ENCODE measurements at places on chromosomes 16 and 17.

DNA sequence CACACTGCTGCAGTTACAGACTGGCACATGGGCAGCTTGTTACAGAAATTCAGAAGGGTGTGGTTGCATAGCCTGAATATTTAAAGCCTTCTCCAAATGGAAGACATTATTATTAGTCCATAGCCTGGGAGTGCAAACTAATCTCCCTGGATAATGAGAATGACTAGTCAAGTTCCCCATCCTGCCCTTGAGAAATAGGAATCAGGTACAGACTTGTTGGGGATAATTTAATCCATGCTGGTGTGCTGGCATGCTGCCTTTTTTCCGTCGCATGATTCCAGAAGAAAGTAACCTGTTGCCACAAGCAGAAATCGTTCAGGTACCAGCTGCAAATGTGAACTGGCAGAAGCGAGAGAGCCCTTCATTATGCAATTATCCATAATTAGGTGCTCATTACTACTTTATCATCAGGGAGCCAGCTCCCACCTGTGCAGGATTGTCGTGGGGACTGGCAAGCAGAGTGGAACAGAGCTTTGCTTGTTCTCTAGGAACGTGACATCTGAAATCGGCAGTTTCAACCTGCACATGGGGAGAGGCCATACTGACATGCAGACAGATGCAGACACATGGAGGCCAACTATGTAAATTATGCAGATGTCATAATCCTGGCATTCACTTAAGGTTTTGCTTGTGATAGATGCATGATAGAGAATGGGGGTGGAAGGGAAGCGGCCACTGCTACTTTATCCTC, 419.4 kb downstream of the PMP22 start:
- no peak overlapping the region for H3K4me3 ChIP-seq
- no peaks in the 10 kb centered on the region for H3K27me3 ChIP-seq
- no peak overlapping the region for H3K27ac ChIP-seq
- H3K4me1 ChIP-seq, result no peaks in the 10 kb centered on the region
- H3K36me3 ChIP-seq, result no peaks in the 10 kb centered on the region

GRCh38 chr16:81634380-81635062, 144.6 kb upstream of the PLCG2 start:
- peaks cover 28% of the 10 kb centered on the region for H3K4me1 ChIP-seq
- H3K4me3 ChIP-seq, result no peak overlapping the region
- H3K27me3 ChIP-seq, result no peaks in the 10 kb centered on the region
- no peaks in the 10 kb centered on the region for H3K36me3 ChIP-seq
- DNase-seq, result peak; percentile 65

DNA sequence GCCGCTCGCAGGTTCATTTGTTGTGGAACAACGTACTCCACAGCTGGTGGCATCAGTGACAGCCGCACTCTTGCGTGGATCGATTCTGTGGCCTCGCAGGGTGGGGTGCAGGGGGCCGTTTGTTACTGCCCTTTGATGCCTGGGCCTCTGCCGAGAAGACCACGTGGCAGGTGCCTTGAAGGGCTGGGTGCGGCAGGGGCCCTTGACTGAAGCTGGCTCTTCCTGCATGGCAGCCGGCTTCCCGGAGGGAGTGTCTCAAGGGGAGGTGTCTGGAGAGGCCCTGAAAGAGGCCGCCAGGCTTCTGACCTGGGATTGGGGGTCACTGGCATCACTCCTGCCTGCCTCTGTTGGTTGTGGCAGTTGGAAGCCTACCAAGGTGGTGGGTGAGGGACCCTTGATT, 43.8 kb downstream of the TBCD start:
- DNase-seq, result no peak
- no peak overlapping the region for H3K27ac ChIP-seq
- no peak overlapping the region for H3K4me3 ChIP-seq
- no peaks in the 10 kb centered on the region for H3K27me3 ChIP-seq
- H3K4me1 ChIP-seq, result peaks cover 8% of the 10 kb centered on the region

DNA sequence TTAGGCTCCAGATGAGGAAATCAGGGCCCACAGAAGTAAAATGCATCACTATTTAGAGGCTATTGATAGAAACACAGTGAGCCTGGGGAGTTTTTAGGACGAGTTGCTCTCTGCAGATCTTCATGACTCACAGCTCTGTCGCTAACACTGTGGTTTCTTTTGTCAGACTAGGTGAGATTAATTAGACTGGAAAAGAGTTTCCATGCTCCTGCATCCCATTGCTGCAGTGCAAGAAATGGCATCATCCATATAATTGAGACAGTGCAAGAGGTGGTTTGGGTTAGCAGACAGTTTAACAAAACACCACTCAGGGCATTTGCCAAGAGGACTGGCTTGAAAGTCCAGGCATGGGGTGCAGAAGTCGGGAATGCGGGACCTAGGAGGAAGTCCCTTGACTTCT, 198.8 kb upstream of the CACNG5 start:
- no peaks in the 10 kb centered on the region for H3K36me3 ChIP-seq
- DNase-seq, result peak; percentile 98
- H3K4me1 ChIP-seq, result peaks cover 33% of the 10 kb centered on the region
- H3K27me3 ChIP-seq, result no peaks in the 10 kb centered on the region
- no peak overlapping the region for H3K4me3 ChIP-seq
- no peak overlapping the region for H3K27ac ChIP-seq

- peaks cover 35% of the 10 kb centered on the region for H3K4me1 ChIP-seq
- DNase-seq, result no peak
- no peak overlapping the region for H3K4me3 ChIP-seq
- no peaks in the 10 kb centered on the region for H3K36me3 ChIP-seq
Observed at GRCh38 chr17:29141514-29141876, 38.7 kb downstream of the MYO18A start.

GRCh38 chr17:10648956-10649355, 8.2 kb downstream of the MYH3 start:
- no peak overlapping the region for H3K27ac ChIP-seq
- H3K4me3 ChIP-seq, result no peak overlapping the region
- no peaks in the 10 kb centered on the region for H3K36me3 ChIP-seq
- no peaks in the 10 kb centered on the region for H3K4me1 ChIP-seq
- peak; percentile 49 for DNase-seq

- no peaks in the 10 kb centered on the region for H3K27me3 ChIP-seq
- no peak for DNase-seq
- no peak overlapping the region for H3K27ac ChIP-seq
- no peaks in the 10 kb centered on the region for H3K36me3 ChIP-seq
Observed at GRCh38 chr17:74147056-74147835, 56.2 kb upstream of the RPL38 start.

- no peaks in the 10 kb centered on the region for H3K36me3 ChIP-seq
- H3K27ac ChIP-seq, result no peak overlapping the region
- H3K27me3 ChIP-seq, result peaks cover 16% of the 10 kb centered on the region
- H3K4me3 ChIP-seq, result no peak overlapping the region
- DNase-seq, result peak; percentile 5
- no peaks in the 10 kb centered on the region for H3K4me1 ChIP-seq
Observed at GRCh38 chr17:80187515-80187941, 17.7 kb downstream of the CARD14 start.

- peak overlapping the region; percentile 85 for H3K27ac ChIP-seq
- no peaks in the 10 kb centered on the region for H3K36me3 ChIP-seq
- H3K4me3 ChIP-seq, result peak overlapping the region; percentile 91
- H3K27me3 ChIP-seq, result no peaks in the 10 kb centered on the region
- peak; percentile 37 for DNase-seq
Observed at GRCh38 chr16:84115919-84116719, 623 bp downstream of the MBTPS1 start.

DNA sequence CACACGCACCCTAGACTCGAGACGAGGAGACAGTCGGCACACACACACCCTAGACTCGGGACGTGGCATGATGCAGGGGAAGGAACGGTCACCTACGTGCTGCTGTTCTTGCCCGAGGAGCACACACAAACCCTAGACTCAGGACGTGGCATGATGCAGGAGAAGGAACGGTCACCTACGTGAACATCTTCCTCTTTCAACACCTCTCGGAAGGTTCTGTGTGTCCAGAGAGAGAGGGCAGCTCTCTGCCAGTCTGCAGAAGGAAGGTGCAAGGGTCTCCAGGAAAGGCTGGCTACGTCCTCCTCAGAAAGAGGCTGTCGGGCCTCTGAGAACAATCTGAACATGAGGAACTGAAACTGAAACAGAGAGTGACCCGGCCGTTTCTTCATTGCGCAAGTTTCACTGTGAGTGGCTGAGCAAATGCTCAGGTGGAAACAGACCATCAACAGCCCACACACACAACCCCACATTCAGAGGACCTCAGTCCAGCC, 43.4 kb downstream of the ZNF276 start:
- no peaks in the 10 kb centered on the region for H3K27me3 ChIP-seq
- H3K4me1 ChIP-seq, result no peaks in the 10 kb centered on the region

- H3K27me3 ChIP-seq, result no peaks in the 10 kb centered on the region
- no peak overlapping the region for H3K4me3 ChIP-seq
- DNase-seq, result peak; percentile 41
Observed at GRCh38 chr16:48246066-48246465, 1.3 kb downstream of the ABCC11 start.

- H3K27ac ChIP-seq, result no peak overlapping the region
- H3K27me3 ChIP-seq, result peaks cover 8% of the 10 kb centered on the region
- H3K4me1 ChIP-seq, result peaks cover 5% of the 10 kb centered on the region
- no peak for DNase-seq
- H3K4me3 ChIP-seq, result no peak overlapping the region
Observed at GRCh38 chr16:27383556-27384243, 18.3 kb upstream of the IL21R start.

DNA sequence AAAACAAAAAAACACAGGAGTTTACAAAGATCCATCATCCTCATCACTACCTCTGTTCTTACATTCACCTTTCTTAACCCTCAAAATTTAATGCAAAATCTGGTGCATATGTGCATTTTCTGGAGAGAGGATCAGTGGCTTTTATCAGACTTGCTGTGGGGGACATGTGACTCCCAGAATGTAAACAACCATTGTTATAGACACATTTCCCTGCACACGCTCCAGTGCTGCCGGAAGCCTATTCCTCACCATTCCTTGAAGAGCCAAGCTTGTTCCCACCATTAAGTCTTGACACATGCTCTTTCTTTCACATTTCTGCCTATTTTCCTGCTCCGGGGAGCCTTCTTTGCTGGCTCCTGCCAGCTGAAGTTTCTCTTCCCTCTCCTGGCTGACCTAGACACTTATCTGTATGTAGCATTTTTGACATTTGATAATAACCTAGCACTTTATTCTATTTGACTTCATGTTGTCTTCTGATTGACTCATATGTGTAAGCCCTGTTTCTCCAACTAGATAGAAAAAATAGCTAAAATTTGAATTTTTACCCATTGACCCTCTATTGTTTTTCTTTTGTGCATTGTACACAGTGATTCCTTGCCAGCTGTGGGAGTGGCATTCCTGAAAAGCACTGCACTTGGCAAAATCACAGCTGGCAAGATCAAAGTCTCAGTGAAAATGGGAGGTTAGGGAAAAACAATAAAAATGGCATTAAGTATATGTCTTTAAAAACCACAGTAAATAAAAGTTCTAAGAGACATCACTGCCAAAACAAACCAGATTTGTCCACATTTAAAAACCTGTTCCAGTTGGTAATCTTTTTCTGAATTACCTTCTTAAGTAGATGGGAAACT, 76.8 kb upstream of the CIBAR2 start:
- peaks cover 4% of the 10 kb centered on the region for H3K4me1 ChIP-seq
- H3K27me3 ChIP-seq, result no peaks in the 10 kb centered on the region
- H3K27ac ChIP-seq, result no peak overlapping the region

GRCh38 chr16:66899945-66900710, 18.6 kb downstream of the CDH16 start:
- peak; percentile 35 for DNase-seq
- H3K36me3 ChIP-seq, result no peaks in the 10 kb centered on the region
- no peak overlapping the region for H3K27ac ChIP-seq
- no peaks in the 10 kb centered on the region for H3K27me3 ChIP-seq
- no peak overlapping the region for H3K4me3 ChIP-seq

DNA sequence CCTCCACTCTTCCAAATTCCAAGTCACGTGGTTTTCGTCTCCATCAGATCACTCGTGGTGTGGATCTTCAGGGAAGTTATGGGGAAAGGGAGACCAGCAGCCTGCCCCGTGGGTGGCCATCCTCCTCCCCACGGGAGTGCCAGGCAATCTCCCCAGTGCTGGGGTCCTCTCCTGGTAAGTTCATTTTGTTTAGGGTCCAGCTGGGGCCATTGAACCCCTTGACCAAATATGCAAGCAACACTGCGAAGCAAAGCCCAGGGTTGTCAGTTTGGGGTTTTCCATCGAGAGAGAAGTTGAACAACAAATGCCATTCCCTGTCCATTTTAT, 4.1 kb upstream of the LCMT1 start:
- no peaks in the 10 kb centered on the region for H3K27me3 ChIP-seq
- H3K4me3 ChIP-seq, result peak overlapping the region; percentile 69
- H3K27ac ChIP-seq, result peak overlapping the region; percentile 34
- H3K4me1 ChIP-seq, result peaks cover 28% of the 10 kb centered on the region

DNA sequence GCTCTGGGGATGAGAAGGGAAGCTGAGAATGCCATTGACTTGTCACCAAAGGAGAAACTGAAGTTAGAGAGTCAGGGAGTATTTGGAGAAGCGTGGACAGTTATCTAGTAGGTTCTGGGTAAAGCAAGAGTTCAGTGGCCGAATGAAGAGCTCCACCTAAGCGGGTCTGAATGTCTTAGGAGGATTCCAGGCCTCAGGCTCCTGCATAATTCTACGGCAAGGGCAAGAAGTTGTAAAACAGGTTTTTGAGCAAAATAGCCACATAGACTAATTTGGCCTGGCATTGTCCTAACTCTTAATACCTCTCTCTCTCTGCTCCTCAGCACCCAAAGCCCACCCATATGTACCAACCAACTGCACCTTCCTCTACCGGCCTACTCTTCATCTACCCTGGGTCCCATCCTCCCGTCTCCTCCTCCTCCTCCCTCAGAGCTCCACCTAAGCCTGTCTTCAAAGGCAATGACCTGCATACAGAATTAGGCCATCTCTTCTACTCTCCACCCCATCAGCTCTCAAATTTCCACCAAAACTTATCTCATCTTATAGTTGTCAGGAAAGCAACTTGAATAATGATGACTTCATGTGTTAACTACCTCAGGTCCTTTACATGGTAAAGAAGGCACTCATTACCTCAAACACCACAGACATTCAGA, 42.0 kb upstream of the KCNJ2 start:
- H3K36me3 ChIP-seq, result no peaks in the 10 kb centered on the region
- H3K4me3 ChIP-seq, result no peak overlapping the region
- H3K27ac ChIP-seq, result no peak overlapping the region
- no peaks in the 10 kb centered on the region for H3K4me1 ChIP-seq

DNA sequence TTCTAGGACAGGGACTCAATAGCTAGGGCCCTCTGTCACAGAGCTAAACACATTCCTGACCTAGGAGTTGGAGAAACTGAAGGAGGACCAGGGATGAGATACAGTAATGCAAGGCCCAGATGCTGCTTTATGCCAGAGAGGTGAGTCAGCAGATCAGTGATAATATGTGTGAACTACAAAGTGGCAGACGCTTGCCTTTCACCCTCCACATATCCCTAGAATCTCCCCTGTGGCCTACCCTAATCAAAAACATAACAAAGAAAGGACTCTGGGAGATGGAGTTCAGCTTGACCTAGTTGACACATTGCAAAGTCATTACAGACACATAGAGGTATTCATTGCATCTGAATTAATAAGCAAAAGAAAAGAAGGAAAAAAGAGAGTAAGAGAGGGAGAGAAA, 417.6 kb upstream of the DYNLRB2 start:
- H3K4me3 ChIP-seq, result no peak overlapping the region
- H3K27ac ChIP-seq, result no peak overlapping the region
- peak; percentile 68 for DNase-seq
- H3K36me3 ChIP-seq, result no peaks in the 10 kb centered on the region
- no peaks in the 10 kb centered on the region for H3K27me3 ChIP-seq

- no peak overlapping the region for H3K4me3 ChIP-seq
- H3K4me1 ChIP-seq, result no peaks in the 10 kb centered on the region
- H3K27ac ChIP-seq, result no peak overlapping the region
- no peaks in the 10 kb centered on the region for H3K27me3 ChIP-seq
- no peaks in the 10 kb centered on the region for H3K36me3 ChIP-seq
Observed at GRCh38 chr17:73684183-73684582, 39.9 kb upstream of the SDK2 start.
